ENCODE measurements at places on chromosomes 6 and 20. TPM values are rescaled to one million over a fixed set of nuclear protein-coding genes. Genes with fewer than 3 reads are reported as not detected.
A peak's percentile ranks its signal among the peaks of the same experiment; 100 is the strongest.

GRCh38 chr6:170003027-170003426 lies 251.6 kb downstream of the ERMARD start:
- no peak overlapping the region for H3K27ac ChIP-seq
- H3K36me3 ChIP-seq, result no peaks in the 10 kb centered on the region
- H3K4me1 ChIP-seq, result no peaks in the 10 kb centered on the region
- H3K4me3 ChIP-seq, result no peak overlapping the region
- DNase-seq, result no peak

- DNase-seq, result no peak
- H3K36me3 ChIP-seq, result no peaks in the 10 kb centered on the region
- no peaks in the 10 kb centered on the region for H3K4me1 ChIP-seq
- no peaks in the 10 kb centered on the region for H3K27me3 ChIP-seq
- H3K4me3 ChIP-seq, result peak overlapping the region; percentile 53
Measured at GRCh38 chr6:100719883-100720682, 161.0 kb downstream of the ASCC3 start.

DNA sequence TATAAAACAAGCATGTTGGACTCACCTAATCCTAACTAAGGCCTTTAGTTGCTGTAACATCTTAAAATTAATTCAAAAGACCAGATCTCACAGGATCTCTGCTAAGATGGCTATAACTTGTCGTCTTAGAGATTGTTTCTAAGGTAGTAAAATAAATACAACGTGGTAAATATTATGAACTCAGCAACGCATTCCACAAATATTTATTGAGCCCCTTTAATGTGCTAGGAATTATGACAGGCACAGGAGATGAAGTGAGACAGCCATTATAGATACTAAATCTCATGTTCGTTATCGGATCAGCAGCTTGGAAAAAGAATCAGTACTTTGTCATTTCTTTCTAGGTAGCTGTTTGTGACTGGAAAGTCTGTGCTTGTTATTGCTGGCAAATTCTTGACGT lies 20.9 kb upstream of the MCM3 start:
- peak overlapping the region; percentile 65 for H3K27ac ChIP-seq
- no peak overlapping the region for H3K4me3 ChIP-seq
- H3K4me1 ChIP-seq, result no peaks in the 10 kb centered on the region
- no peaks in the 10 kb centered on the region for H3K36me3 ChIP-seq

- no peaks in the 10 kb centered on the region for H3K36me3 ChIP-seq
- peak; percentile 60 for DNase-seq
- peaks cover 18% of the 10 kb centered on the region for H3K4me1 ChIP-seq
- H3K27ac ChIP-seq, result no peak overlapping the region
Measured at GRCh38 chr6:155418017-155418761, 37.5 kb downstream of the NOX3 start.

Gene FUT9
- 0.33 TPM for total RNA-seq
